Activated CD4-positive, alpha-beta T cell treated with anti-CD3 and anti-CD28 coated beads, Interleukin-10, Interleukin-2, amounts not matched to agents 100 ng/mL and 50 ng/mL, durations not matched to agents 16 hours and 8 hours (primary cell): ENCODE measurements at places on chromosomes 12 and 14.

DNA sequence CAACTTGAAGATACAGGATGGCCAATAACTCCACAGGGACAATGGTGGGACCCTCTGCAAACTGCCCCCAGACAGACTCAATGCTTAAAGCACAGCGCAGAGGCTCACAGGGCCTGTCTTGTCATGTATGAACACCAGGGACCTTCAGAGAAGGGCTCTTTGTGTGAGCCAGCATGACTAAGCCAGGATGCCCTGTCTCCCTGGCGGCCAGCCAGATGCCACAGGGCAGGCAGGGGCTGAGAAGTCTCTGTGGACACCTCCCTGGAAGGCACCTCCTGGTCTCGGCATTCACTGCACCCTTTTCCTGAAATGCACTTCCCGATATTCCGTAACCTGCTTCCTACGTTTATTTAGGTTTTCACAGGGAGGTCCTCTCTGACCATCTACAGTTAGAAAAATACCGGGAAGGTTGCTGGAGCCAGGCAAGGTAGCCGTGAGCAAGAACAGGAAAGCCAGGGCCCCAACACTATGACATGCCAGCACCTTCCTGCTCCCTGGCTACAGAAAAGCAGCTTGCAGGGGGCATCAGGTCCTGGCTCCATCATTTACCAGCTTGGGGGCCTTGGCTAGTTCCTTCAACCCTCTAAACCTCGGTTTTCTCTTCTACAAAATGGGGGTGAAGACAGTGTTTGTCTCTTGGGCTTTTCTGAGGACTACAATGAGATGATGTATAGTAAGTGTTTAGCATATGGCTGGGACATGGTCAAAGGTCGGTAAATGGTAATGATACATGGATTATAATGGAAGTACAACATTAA, 65.0 kb downstream of the PITPNM2 start:
- no peak for DNase-seq

GRCh38 chr12:24714237-24714636, 234.7 kb downstream of the BCAT1 start:
- no peak for DNase-seq

- peak; percentile 11 for DNase-seq
Measured at GRCh38 chr14:30928462-30928861, 54.1 kb downstream of the COCH start.

DNA sequence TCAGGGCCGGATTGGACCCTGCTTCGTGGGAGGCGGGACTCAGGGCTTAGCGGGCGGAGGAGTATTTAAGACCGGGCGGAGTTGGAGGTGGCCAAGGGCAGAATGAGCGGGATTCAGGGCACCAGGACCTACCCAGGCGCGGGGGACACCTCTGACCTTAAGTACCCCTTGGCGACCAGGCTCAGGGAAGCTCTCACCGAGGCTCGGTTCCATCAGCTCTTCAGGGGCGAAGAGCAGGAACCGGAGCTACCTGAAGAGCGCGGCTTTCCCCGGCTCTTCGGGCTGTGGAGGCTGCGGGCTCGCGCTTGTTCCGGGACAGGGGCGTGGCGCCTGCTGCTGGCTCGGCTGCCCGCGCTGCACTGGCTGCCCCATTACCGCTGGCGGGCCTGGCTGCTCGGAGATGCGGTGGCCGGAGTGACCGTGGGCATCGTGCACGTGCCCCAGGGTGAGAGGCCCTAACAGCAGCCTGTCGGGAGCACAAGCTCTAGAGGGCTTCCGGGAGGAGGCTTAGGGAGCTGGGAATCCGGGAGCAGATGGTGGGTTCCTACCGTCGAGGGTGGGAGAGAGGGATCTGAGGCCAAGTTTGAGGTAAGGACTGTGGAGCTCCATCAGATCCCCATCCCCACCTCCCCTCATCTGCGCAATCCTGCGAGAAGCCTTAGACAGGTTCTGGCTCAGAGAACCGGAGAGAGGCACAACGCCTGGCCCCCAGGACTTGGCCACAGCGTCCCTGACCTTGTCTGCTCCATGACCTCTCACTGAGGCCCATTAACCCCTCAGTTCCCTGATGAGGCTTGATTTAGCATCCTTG, 8.4 kb downstream of the ARHGEF25 start:
- DNase-seq = no peak

- no peak for DNase-seq
Measured at GRCh38 chr12:76896274-76896673, 17.5 kb upstream of the CSRP2 start.

DNA sequence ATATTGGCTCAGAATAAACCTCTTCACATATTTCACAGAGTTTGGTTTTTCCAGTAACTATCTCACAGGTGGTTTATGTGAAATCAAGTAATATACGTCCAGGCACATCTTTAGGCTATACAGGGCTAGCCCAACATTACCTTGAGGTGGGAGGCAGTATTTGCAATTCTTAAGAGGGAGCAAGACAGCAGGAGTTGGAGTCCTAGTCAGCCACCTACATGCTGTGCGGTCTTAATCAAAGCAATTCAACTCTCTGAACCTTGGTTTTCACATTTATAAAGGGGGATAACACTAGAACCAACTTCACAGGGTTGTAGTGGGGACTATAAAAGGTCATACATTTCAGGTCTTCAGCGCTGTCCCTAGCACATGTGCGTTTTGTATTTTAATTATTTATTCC, 73.5 kb upstream of the FICD start:
- DNase-seq = no peak
